ENCODE measurements at places on chromosomes 12 and 14.

- peak; percentile 77 for DNase-seq
Observed at GRCh38 chr12:46268583-46269428, at the start of gene SLC38A1. TSS of gene SLC38A1 (minus strand) at chr12:46269043. CDS start at chr12:46239800, 29,243 bp downstream.

GRCh38 chr12:20220339-20220738 lies 148.0 kb upstream of the PDE3A start:
- no peak for DNase-seq

- no peak for DNase-seq
Observed at GRCh38 chr14:33309106-33309505, 370.4 kb downstream of the NPAS3 start.

- DNase-seq: no peak
Observed at GRCh38 chr12:109968032-109968420, 28.1 kb downstream of the GIT2 start.

DNA sequence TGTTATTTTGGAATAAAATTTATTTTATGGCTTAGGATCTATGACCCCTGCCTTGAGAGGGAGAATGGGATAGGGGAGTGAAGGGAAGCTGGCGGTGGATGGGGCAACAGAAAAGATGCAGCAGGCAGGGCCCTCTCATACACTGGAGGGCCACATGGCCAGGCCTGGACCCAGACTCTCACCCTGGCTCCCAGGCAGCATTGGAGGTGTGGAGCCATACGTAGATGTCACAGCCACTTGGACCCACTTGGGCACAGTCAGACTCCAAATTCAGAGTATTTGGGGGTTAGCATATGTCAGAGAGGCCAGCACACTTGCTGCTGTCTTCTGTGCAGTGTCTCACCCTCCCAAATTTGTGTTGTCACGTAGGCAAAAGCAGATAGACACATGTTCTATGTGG lies 6.5 kb downstream of the NAB2 start:
- no peak for DNase-seq

- no peak for DNase-seq
Observed at GRCh38 chr12:72030277-72030676, 91.6 kb downstream of the TPH2 start.

- no peak for DNase-seq
Observed at GRCh38 chr14:67485501-67486095, 2.9 kb downstream of the TMEM229B start.

DNA sequence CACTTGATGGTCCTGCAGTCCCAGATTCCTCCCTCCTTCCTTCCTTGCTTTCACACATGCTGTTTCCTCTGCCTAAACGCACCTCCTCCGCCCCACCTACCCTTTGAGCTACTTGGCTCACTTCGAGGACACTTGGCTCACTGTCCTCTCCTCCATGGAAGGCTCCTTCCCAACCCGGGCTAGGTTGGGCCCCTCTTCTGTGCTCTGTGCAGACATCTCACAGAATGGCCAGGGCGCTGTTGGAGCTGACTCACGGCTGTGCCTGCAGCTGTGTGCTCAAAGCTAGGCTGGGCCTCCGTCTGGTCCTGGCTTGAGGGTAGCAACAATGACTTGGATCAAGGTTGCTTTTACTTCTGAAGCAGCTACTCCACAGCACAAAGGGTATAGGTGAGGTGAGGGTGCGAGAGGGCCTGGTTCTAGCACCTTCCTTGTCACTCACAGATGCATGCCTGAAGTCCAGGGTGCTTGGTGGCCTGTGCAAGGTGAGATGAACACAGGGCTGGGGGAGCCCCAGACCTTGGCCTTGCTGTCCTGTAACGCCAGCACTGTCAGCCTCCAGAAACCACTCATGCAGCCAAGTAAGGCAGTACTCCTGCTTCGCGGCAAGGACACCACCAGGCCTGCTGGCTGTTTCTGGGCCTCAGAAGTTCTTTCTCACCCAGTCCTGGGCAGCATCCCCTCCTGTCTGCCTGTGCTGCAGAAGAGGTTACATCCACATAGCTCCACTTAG lies 61.8 kb downstream of the GALNT16 start:
- DNase-seq: no peak

- DNase-seq: no peak
Observed at GRCh38 chr12:129052373-129052772, 199.1 kb downstream of the GLT1D1 start.

DNA sequence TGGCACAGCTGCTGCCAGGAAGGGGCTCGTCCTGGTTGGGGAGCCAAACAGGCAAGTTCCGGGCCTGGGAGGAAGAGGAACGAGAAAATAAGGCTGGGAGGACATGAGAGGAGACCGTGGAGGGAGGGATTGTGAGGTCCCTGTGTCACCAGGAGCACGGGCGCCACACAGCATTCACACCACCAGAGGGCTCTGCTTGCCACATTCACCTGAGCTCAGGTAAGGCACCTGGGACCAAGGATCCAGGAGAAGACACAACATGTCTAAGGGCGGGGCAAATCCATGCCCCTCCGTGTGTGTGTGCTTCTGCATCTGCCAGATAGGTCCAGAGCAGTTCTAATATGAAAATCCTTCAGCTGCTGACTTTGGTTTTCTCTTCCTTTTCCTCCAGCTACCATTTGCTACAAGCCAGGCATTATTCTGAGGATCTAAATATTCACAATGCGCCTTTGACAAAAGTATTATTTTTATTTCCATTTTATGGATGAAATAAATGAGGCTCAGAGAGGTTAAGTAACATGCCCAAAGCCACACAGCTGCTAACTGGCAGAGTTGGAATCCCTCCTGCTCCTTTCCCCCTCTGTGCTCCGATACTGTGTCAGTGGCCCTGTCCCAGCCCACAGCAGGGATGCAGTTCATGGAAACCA lies 14.6 kb downstream of the RAPGEF3 start:
- DNase-seq: no peak

DNA sequence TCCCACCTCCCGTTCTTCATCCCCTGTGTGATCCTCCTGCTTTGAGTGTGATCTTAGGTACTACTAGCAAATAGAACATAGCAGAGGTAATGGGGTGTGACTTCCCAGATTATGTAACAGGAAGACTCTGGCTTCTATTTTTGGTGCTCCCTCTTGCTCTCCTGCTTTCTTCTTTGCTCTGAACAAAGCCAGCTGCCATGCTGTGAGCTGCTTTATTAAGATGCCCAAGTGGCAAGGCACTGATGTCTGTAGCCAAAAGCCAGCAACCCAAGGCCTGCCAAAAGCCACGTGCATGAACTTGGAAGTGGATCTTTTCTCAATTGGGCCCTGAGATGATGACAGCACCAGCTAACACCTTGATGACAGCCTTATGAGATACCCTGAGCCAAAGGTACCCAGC lies 5.8 kb upstream of the MFAP5 start:
- no peak for DNase-seq

- DNase-seq: no peak
Observed at GRCh38 chr12:71438670-71439361, 782 bp upstream of the LGR5 start.

DNA sequence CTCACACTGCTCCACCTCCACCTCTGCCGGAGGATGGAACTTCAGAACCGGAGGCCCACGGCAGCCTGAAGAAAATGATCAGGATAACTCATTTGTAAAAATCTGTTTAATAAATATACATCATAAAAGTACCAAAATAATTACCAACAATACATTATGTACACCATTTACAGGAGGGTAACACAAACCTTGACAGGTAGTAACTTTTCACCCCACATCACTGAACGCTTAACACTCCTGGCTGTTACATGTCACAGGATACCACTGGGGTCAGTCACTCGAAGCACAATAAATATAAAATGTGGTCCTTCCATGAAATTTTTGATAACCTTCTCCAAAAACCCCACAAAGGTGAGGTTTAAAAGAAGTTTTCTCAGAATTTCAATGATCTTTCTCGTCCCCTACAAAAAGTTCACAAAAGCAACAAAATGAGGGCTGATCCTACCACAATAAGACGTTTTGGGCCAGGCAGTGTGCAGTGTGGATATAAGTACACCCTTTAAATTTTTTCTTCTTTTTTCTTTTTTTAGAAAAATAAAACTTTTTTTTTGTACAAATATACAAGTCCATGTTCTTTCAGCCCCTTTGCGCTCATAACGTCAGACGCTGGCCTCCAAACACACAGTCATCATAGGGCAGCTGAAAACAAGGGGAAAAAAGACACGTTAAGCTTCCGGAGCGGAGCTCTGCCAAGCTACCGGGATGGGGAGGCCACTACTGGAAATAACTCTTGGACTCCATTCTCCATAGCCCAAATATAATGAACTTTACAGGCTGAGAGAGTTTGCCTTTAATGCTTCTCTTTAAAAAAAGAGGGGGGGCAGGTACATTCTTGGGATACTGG lies 2.9 kb downstream of the NFKBIA start:
- no peak for DNase-seq

DNA sequence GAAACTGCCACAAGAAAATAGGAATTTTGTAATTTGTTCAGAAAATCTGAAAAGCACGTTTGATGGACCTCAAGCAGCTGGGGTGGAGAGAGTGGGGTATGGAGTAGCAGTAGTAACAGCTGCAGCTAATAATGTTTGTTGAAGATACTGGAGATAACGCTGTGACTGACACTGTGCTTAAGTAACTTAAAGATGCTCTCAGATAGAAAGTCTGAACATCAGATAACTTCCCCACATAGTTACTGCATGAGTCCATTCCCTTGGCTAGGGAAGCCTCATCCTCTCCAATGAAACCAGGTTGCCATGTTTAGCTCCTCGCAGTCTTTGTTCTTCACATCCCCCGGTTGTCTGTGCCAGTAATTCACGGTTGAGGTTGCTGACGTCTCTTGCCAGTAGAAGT lies 24.9 kb downstream of the RMST start:
- DNase-seq: no peak

DNA sequence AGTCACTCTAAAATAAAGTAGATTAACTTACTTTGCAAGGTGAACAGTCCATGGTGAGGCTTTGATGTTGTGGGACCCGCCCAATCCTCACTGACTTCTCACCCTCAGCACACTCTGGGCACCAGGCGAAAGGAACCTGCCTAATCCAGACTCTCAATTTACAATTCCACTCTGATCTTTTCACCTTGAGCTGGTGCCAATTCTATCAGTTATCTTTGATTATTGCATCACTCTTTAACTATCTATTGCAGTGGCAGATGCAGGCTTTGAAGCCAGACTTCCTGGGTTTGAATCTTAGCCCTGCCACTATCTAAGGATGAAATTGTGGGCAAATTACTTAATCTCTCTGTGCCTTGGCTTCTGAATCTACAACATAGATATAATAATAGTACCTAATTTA lies 18.9 kb upstream of the RASSF8 start:
- no peak for DNase-seq

DNA sequence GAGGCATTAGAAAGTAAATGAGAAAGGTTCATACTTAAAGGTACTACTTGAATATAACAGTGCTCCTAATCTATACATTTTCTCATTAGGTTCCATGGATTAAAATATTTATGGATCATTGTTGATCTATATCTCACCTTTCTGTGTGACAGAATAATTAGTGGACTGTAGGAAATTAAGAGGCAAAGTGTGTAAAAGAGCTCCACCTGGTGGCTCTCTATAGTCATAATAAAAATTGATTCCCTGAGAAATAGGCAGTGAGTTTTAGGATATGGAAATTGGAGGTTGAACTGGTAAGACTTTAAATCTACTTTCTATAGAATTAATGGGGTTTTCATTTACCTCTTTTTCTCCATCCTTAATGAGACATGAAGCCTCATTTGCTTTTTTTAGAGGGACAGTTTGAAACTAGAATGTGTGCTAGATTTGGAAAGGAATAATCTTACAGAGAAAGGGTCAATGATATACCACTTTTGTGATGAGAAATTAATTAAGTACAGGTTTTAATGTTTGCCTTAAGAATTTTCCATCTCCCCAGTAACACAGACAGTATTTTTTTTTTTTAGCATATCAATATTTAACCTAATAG lies 11.8 kb upstream of the DERA start:
- DNase-seq: no peak

DNA sequence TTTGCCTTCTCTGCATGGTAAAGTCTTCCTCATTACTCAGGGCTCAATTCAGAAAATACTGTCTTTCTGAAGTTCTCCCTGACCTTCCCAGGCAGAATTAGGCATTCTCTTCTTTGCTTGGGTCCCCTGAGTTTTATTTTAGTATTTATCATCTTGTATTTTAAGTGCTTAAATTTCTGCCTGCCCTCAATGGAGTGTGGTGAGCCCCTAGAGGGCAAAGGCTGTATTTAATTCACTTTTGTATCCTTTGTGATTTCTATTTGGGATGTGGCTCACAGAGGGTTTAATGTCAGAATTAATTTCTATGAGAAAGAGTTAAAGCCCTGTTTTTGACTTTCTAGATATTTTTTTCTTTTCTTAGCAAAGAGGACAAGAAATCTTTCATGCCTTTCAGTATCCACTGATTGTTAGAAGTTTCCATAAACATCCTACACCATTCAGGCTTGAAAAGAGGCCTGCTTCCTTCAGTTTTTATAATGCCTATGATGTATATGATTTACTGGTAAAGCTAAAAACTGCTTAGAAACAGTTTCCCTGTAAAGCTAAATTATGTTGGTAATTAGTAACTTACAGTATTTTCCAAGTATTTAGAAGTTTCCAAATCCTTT lies 55.6 kb upstream of the PTPRB start:
- DNase-seq: no peak

DNA sequence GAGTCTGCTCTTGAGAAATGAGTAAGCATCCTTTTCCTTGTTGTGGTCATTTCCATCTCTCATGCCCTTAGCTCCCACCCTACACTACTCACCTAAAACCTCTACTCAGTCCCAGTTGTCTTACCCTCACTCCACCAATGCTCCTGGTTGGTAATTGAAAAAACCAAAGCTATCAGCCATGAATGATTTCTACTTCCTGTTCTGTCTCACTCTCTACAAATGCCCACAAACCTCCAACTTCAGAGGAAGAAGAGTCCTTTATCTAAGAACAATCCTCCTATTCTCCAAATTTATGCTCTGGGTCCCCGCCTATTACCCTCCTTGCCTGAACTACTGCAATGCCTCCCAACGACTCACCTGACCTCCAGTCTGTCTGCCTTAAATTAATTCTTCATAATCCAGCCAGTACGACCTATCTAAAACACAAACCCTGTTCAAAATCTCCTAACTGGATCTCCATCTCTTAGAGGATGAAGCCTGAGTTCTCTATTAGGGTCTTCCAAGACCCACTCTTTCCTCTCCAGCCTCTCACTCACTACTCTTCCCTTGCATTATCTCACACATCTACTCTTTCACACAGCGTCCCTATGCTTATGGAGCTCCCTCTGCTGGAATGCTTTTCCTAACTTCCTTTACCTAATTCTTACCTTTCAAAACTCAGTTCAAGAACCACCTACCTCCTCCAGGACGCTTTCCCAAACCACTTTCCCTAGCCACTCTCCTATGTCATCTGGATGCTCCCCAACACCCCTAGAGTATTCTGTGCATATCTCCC lies 2.2 kb downstream of the DHRS1 start:
- DNase-seq: no peak

DNA sequence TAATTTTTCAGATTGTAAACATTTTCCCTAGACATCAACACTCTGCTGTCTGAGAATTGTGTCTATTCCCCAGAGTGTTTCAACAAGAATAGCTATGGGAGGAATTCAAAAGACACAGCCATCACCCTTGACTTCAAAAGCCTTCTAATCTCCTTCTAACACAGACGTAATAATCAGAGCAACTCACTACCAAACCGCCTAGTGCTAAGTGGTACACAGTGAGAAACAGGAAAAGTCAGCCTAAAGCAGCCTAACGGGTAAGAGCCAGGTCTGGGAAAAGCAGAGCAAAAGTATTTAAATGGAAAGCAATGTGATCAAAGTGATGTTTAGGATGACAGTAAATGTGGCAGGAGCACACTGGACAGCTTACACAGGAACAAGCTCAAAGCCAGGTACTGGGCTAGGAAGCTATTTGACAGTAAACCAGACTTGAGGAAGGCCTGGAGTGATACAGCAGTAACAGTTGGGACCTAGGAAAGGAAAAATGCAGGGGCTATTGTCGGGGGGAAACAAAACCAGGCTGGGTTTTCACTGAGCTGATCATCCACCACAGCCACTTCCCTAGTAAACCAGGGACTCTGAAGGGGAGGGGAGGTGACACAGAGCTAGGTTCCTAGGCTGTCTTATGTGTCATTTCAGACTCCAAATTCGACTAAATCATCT lies 29.4 kb downstream of the CORO1C start:
- DNase-seq: no peak
